ENCODE measurements at places on chromosomes 5 and 9. TPM values are rescaled to one million over a fixed set of nuclear protein-coding genes. Genes with fewer than 3 reads are reported as not detected.

DNA sequence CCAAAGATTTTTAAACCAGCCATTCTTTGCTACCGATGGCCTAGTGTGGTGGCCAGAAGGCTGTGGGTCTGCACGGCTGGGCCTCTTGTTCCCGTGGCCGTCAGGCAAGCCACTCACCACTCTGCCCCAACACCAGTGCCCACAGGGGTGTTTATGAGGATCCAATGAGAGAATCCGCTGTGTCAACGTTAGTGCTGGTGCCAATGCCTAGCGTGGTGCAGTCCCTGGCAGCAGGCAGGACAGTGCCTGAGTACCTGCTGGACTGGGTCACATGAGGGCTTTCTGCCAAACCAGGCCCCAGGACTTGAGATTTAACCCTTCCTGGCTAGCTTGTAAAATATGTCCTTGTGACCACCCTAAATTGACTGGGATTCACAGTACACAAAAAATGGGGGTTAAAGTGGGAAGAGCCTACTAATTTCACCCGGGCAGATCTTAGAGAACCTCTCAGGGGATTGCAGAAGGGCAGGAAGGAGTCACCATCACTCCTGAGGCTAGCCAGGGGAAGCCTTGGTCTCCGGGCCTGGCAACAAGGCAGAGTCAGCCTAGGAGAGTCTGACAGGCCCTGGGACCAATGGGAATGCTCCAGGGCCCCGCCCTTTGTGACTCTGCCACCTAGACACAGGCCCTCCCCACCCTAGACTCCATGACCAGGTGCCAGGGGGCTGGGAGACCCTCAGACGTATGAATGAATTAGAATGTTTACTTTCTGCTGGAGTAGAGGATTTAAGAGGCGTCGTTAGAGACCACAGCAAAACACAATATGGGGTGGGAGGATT, 63.2 kb upstream of the FSTL4 start:
- no peak for DNase-seq

The SLU7 gene
- total RNA-seq, result 38.6 TPM

DNA sequence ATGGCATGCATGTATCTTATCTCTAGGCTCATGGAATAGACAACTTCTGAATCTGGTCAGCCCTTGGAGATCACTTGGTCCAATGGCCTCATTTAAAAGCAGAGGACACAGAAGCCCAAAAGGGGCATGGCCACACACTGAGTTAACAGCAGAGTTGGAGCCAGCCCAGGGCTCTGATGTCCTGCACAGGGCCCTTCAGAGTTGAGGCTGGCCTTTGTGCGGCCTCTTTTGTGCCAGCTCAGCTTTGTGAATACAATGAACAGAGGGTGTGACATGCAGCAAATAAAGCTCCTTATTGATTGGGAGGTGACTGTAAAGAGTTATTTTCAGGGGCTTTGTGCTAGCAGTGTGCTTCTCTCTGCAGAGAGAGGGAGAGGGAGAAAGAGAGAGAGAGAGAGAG, 150.1 kb upstream of the STK32A start:
- DNase-seq, result no peak

The IL9 gene
- total RNA-seq, result not detected

- no peak for DNase-seq
These were observed 56.5 kb downstream of the ADAMTS2 start for GRCh38 chr5:179288809-179289185.
